ENCODE measurements at places on chromosomes 2 and 18.

DNA sequence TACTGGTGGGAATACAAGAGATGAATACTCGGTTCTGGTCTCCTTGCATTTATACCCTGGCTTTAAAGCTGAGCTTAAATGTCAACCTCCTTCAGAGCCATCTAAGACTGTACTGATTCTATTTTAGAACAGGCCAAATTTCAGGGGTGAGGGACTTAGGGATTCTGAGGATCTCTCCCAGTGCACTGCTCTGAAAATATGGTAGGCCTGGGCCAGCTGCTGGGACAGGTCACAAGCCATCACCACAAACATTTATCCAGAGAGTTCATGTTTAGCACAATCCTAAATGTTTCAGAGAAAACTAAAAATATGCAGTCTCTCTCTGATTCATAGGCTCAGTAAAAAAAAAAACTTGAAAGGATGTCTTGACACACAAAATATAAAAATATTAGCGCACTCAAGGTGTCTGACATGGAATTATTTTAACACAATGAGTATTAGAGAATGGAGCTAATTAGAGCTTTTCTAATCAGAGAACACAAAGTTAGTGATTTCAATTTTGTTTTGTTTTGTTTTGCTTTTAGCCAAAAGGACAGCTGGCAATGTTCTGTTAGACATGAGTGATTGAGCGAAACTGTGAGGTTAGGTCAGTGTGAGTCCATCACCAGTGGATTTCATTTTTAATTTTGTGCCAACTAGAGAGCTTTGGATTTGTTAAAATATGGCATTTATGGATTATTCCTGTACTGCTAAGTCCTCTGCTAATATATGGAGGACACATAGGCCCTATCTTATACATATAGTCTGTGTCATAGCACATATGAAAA is 38.8 kb downstream of the MFSD6 start:
- no peak for DNase-seq

- no peak for DNase-seq
Measured at GRCh38 chr2:112321375-112322320, 46.3 kb downstream of the ZC3H6 start.

GRCh38 chr2:134220344-134220974 is 33.4 kb upstream of the MGAT5 start:
- no peak for DNase-seq

DNA sequence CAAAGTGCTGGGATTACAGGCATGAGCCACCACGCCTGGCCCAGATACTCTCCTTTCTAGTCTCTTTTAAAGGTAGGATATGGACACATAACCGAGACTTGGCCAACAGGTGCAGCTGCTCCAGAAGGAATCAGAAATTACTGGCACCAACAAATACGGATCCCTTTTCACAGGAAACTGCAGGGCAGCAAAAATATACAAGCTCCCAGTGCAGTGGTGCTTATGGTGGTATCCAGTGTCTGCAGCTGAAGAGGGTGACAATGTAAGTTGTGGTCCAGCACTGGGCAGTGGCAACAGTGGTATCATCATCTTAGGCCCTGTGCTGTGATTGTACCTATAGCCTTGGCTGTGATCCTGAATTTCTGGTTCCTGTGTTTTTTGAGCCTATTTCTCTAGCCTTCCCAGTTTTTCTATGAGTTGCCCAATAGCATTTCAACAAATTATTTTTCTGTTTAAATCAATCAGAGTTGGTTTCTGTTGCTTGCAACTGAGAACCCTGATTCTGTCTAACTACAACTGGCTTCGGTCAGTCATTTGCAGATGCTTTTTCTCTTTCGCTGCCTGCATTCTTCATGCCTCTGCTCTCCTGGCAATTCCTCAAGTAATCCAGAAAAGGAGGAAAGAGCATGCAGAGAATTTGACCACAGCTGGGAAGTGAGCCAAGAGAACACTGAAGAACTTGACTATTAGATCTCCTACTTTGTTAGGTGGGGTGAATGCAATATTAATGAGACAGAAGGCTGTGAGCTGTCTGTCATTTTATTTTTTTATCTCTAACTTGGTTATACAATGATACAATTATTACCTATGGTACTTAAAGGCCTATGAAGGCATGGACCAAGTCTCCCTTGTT is 30.8 kb upstream of the EML4 start:
- DNase-seq: no peak

- no peak for DNase-seq
Measured at GRCh38 chr2:161118722-161119121, 41.5 kb upstream of the TANK start.

- no peak for DNase-seq
Measured at GRCh38 chr2:25772078-25772477, 98.7 kb upstream of the DTNB start.

DNA sequence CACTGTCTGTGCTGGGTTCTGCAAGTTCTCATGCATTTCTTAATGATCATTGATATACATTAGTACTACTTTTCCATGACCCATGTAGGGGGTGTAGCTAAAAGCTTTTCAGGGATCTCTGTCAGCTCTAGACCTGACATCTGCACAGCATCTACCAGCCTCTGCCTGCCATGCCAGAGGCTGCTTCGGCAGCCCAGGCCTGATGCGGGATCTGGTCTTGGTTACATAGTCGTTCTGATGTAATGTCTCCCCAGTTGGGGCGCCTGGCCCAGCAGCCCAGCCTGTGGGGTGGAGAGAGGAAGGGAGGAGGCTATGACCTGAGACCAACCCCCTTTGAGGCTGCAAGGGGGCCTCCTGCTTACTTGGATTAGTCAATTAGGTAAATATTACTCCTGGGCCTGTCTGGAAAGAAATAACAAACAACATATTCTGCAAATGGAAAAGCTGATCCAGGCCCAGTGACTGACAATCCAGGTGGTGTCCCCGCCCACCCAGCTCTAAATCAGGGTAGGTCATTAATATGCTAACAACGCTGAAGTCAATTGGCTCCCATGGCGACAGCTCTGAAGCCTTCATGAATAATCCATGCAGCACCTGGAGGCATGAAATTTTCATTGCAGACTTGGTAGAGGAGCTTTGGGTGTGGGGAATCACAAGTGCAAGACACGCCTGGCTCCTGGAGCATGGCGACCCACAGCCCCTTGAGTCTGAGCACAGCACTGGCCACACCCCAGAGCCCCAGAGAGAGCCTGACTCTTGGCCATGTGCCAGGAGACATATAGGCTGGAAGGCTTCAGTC is 575.3 kb downstream of the CMPK2 start:
- no peak for DNase-seq

GRCh38 chr2:220188031-220188430 is 560.6 kb downstream of the SLC4A3 start:
- DNase-seq: no peak

GRCh38 chr18:44452346-44452745 is 228.3 kb upstream of the SETBP1 start:
- DNase-seq: no peak

DNA sequence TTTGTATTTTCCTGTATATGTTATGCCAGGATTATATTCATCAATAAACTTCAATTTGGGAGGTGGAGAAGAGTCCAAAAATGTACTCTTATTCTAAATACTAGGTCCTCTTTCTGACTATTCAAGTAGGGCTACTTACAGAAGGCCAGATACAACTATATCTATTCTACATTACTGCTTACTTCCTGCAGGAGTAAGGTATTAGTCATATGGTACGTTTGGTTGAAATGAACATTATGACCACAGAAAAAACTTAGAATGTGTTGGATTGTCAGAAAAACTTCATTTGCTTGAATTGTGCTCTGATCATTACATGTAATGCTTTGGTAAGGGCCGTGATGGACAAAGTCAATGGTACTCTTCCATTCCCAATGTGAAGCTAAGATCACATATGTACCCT is 35.0 kb downstream of the STAT4 start:
- no peak for DNase-seq

- DNase-seq: no peak
Measured at GRCh38 chr2:74037379-74037860, 52.7 kb downstream of the TET3 start.

DNA sequence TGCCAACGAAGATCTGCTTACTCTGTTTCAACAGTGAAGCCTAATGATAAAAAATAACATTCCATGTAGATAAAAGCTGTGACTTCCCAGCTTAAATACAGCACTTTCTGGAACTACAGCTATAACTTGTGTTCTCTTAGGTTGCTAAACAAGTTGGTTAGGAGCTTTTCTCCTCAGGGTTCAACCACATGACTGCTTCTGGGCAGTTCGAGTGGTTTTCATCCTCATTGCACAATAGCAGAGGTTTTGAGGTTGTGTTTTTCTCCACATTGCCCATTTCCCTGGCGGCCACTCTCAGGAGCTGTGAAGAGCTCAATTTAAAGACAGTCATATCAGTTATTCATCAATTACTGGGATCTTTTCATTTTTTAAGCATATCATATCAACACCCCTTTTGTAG is 102.2 kb upstream of the CYP1B1 start:
- DNase-seq: no peak

DNA sequence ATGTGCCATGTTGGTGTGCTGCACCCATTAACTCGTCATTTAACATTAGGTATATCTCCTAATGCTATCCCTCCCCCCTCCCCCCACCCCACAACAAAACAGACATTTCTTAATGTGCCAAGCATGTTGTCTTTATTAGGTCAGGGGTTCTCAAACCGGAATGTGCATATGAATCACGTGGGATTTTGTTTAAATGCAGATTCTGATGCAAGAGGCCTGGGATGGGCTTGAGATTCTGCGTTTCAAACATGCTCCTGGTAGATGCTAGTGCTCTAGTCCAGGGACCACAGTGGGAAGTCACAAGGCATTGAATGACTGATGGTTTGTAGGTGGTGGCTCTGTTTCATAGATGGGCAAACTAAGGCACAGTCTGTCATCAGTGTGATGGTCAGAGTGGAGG is 184.7 kb downstream of the SMAD7 start:
- DNase-seq: no peak

- no peak for DNase-seq
Measured at GRCh38 chr2:16127276-16127940, 187.1 kb downstream of the MYCN start.

DNA sequence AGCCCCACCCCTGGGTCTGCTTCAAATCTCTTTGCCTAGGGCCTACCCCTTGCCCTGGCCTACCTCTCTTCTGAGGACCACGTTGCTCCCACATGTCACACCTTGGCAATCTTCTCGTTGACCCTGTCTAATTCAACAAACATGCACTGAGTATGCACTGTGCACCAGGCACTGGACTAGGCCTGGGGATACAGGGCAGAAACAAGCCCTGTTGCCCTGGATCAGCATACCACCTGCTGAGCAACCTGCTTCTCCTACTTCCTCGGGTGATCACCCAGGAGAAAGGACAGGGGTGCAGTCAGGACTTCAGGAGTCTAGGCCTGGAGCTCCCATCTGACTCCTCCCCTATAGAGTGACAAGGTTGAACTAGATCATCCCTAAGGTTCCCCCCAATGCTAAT is 9.7 kb downstream of the WNT10A start:
- no peak for DNase-seq

DNA sequence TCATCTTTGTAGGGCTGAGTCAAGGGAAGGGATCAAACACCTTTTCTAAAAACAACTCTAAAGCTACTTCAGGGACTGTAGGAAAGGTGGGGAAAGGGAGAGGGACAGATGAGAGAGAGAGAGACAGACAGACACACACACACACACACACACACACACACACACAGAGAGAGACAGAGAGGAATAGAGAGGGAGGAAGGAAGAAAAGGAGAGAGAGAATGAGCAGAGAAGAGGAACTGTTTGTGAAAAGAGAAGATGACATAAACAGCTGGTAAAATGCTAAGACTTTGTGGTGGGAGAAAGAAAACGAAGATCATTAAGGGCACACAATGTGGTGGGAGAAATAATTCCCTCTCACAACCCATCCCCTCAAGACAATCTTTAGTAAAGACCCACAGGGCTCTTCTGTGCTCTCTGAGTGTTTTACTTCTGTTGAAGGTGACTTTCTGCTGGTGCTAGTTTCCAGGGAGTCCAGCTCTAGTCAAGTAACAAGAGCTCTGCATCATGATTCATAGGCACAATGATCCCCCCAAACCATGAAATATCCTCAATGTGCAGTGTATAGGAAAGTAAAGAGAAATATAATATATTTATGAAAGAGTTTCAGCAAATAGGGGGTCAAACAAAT is 77.2 kb upstream of the STK17B start:
- no peak for DNase-seq

- no peak for DNase-seq
Measured at GRCh38 chr2:73999881-74000597, 15.3 kb downstream of the TET3 start.

DNA sequence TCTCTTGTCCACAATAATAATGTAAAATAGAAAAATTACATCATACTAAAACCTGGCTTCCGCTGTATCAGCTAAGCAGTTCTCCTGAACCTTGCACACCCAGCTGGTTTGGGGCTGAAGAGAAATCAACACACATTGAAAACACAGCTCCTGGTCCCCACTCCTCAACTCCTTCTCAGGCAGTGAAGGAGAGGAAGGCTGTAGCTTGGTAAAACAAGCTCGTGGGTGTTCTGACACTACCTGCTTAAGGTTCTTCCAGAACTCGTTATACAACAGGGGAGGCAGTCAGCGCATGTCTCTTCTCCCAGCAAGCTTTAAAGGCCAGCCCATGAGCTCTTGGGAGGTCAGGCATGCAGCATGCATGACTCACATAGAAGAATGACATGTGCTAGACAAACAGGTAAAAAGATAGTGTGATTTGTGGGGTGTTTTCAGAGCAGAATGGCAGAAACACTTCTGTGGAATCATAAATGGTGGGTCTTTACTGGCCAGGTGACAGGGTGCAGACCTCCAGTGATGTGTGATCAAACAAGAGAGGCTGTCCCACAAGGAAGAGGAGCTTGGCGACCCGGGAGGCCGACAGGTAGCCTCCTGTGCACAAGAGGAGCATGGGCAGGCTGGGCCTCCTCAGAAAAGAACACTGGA is 69.1 kb downstream of the UXS1 start:
- no peak for DNase-seq

GRCh38 chr2:44930274-44931197 is 11.0 kb upstream of the SIX3 start:
- DNase-seq: no peak

DNA sequence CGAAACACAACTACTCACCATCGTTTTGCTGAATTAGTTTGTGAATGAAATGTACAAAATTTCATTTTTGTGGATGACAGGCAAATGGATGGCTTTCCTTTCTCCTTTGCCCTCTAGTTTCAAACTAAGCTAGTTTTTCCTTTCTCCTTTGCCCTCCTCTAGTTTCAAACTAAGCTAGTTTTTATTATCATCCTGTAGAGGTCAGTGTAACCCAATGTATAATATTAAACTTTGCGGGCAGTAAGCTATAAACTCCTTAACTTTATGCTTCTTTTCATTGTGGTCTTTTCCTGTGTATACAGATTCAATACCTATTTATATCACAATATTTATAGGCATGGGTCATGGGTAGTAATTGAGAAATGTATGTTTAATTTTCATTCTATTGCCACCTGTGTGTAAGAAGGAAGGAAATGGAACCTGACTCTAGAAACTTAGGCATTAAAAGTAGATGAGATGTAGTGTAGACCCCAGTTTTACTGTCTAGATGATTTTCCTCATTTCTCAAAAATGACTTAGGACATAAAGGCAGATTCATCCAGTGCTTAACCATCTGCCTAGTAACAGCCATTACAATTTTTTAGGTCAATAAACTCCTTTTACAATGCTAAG is 58.1 kb downstream of the MAP3K19 start:
- DNase-seq: no peak

GRCh38 chr2:12059616-12060441 is 313.4 kb downstream of the LPIN1 start:
- DNase-seq: no peak

- no peak for DNase-seq
Measured at GRCh38 chr2:127694986-127695385, 6.3 kb upstream of the SFT2D3 start.

GRCh38 chr18:39318008-39318407 is 1752.4 kb upstream of the CELF4 start:
- no peak for DNase-seq

- no peak for DNase-seq
Measured at GRCh38 chr2:101025561-101025960, 23.5 kb downstream of the RPL31 start.

GRCh38 chr18:29753379-29753778 is 1289.2 kb downstream of the DSC3 start:
- no peak for DNase-seq
